ENCODE measurements at places on chromosomes 2 and 18. TPM values are rescaled to one million over a fixed set of nuclear protein-coding genes. Genes with fewer than 3 reads are reported as not detected.

- no peak for DNase-seq
Measured at GRCh38 chr2:5713101-5713500, 20.9 kb downstream of the SOX11 start.

DNA sequence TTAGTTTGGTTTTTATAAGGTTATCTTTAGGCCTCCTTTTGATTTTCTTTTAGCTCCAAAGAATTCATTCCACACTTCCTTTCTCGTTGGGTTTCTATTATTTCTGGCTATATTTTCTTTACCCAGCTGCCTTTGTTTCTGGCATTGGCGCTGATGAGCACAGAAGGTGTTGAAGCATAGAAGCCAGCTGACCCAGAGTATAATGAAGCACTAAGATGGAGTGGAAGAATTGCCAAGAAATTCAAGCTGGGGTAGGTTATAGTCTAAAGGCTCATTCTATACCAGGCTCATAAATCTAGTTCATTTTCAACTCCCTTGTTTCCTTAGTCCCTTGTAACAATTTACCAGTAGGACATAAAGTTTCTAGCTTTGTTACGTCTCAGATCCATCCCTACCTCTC lies 169.5 kb downstream of the HRH4 start:
- DNase-seq: no peak

- no peak for DNase-seq
Measured at GRCh38 chr18:26133652-26134051, at the start of gene PSMA8. Gene PSMA8, plus strand, starts transcription at chr18:26133869. Its CDS starts 97 bp downstream, at chr18:26133966.

DNA sequence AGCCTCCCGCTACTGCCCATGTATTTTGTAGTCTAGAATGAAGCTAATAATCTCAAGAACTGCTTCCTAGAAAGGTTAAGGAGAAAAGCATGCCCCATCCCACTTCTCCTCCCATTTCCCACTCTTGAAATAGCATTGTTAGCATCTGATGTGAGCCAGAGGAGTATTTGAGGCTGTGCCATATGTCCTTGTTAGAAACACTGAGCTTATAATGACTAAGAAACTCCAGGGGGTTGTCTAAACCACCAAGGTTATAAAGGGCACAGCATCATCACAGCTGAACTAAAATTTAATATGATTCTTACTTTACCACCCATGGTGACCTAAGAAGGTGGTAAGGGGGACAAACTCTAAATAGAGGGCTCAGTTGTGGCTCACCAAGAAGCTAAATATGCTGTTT lies 16.6 kb downstream of the TSPYL6 start:
- no peak for DNase-seq

DNA sequence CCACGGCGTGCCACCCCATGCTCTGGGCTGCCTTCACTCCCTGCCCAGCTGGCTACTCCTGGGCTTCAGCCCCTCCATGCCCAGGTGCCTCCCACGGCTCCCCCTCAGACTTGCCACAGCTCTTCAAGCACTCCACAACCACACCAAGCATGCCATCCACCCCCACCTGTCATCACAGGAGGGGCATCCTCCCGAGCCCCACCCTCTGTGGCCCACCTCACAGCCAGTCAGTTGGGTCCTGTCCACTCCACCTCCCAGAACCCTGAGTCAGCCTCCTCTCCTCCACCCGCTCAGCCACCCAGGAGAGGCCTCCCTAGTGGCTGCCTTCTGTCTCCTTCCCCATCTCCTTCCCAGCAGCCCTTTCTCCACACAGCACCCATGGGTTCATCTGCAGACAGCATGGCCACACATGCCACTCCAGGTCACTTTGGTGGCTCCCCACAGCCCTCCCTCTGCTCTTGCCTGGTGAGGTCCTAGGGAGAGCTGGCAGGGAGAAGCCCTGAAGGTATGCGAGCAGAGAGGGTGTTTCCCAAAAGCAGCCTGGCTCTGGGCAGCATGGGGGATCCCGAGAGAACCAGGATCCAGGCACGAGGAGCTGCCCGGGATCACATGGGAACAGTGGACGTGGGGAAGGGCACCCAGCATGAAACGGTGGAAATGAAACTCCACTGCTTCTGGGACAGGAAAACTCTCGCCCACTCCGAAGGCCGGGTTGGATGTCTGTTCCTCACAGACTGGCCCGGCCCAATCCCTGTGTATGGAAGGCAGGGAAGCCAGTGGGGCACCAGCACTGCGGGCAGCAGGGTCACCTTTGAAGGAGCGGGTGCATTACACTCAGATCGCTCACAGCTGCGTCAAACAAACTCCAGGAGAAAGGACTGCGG lies 2.7 kb downstream of the LIMS2 start:
- DNase-seq: no peak

Gene LYPD6
- 0.16 TPM for total RNA-seq

Gene ACTG2
- total RNA-seq: 3.9 TPM
